NCI-H1092 treated with DMSO at 0.1 percent for 48 hours (cell line): ENCODE measurements at places on chromosomes 11 and 22.

GRCh38 chr11:83655976-83656375 is 369.8 kb upstream of the CCDC90B start:
- DNase-seq, result no peak

DNA sequence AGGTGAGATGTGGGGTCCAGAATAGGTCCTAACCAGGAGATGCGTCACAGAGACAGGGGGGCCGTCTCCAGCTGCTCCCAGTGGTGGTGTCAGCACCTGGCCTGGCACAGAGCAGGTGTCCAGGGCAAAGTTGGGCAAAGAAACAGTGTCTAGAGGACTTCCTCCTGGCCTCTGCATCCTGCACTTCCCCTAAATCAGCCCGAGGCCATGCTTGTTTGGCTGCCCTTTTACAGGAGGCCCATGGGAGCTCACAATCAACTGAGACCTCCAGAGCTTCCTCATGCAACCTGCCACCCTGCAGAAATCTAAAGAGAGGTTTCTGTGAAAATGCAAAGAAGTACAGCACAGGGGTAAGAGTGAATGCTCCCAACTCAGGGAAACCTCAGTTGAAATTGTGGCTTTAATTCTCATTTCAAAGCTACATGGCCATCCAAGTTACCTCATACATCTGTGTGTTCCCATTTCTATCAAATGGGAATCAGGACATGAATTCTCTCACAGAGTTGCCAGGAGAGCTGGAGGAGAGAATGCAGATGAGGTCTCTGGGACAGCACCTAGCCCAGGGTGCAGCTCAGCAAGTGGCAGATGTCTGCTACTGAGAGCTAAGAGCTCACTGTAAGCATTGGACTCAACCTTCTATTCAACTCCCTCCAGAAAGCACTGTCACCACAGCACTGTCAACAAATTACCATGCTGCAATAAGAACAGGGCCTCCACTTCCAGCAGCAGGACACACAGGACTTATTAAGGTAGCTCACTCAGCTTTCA is 32.6 kb downstream of the TCIRG1 start:
- DNase-seq, result no peak

GRCh38 chr11:76588455-76589325 is 81.9 kb downstream of the LRRC32 start:
- no peak for DNase-seq

GRCh38 chr11:19912115-19912957 is 199.7 kb downstream of the NAV2 start:
- DNase-seq, result no peak

DNA sequence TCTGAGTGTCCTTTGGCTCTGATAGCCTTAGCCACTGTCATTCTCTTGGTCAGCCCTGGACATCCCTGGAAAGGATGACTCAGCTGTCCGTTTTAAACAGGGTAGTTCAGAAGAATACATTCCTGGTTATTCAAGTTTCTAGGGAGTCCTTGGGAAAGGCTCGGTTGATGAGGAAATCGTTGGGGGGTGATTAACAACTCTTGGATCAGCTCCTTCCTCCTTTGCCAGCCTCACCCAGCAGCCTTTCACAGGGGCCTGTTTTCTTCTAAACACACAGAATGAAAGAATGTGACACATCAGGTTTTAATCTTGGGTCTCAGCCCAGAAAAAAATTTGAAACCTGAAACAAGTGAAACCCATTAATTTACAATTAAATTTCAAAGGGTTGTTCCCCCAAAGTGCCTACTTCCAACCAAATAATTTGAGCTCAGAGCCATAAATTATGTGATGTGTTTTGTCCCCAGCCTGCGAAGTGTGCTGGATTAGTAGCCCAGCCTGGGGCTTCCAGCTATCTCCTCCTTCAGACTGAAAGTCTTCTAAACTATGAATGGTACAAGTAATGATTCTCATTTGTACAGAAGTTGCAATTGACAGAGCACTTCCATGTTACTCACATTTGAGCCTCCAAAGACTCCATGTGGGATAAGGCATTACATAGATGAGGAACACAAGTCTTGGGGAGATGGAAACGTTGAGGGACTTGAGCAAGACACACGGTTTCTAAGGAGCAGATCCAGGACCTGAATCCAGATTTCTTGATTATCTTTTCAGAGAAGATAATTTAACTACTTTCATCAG is 19.3 kb upstream of the MRGPRX2 start:
- no peak for DNase-seq

DNA sequence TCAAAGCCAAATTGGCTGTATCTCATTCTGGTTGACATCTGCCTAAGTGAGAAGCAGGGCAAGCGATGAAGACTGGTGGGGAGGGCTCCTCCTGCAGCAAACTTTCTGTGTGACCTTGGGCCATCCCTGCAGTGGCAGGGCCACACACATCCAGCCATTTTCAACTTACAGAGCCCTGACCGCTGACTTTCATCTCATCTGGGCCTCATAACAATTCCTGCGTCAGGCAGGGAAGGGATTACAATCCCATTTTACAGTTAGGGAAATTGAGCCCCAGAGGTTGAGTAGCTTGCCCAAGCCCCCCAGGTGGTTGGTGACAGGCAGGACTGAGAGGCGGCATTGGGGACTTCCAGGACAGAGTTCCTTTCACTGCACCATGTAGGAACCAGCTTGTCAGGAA is 21.9 kb downstream of the TPBGL start:
- DNase-seq, result no peak

DNA sequence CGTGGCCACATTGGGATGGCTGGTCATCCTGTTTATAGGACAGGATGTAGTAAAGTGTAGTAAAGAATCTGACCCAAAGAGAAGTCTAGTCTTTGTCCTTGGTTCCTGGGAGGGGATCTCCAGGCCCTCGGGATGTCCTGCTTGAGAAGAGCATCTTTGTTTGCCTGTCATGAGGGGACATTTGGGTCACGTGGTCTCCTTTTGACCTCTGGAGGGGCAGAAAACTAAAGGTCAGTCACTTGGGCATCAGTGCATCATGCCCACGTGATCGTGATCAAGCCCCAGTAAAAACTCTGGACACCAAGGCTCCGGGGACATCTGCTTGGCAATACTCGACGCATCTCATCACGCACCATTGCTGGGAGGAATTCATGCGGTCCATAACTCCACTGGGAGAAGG is 9.1 kb downstream of the SMIM38 start:
- DNase-seq, result no peak

DNA sequence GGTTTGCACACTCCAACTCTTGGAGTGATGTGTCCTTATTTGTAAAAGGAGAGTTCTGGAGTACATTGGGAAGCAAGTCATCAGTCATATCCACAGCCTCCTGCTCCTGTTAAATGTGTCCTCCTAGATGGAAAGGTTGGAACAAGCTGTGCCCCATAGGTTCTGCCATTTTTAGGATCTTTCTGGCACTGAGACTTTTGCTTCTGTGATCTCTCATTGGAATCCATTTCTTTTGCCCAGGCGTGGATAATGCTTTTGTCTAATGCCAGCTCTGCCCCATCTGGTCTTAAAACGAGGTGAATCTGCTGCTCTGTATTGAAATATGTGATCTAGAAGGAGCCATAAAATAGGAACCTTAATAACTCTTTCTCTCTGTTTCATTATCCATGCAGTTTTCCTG is 66.4 kb downstream of the ZBTB16 start:
- no peak for DNase-seq

DNA sequence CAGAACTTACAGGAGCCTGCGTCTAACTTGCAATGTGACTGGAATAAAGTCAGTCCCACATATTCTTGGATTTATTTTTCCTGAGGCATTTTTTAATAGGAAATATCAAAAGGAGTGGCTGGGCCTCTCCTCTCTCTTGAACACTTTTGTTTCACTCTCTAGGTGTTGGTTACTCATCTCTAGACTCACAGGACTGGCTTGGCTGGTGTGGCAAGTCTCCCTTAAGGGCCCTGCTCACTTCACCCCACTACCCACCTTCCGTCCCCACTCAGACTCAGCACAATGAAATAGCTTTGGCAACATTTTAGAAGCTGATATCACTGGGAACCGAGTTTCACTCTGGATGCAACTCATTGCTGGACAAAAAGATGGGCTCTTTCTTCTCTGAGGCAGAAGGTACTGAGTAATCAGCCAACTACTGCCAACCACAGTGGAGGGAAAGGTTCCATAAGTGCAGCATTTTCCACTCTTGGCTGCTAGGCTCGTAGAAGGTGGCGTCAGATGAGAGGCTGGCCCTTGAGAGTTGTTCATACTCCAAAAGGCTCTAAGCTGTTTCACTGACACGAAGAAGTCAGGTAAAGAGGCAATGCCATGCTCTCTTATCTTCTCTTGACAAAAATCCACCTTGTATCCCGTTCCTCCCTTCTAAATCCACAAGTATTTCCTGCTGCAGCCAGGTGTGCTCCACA is 390.6 kb downstream of the SOX6 start:
- no peak for DNase-seq

DNA sequence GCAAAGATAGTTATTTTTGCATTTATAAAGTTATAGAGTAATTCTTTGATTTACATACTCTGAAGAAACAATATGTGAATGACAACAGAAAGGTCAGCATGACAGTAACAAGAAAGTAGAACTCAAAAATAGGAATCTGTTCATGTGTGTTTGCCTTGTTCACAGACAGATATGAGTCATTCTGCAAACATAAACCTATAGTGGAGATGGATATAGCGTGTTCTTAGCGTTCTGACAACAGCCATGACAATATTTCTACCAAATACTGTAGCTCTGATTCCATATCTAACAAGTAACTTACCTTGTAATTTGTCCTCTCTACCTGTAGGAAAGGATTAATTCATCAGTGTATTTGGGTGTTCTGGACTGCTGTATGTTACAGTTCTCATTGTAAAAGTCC is 208.5 kb upstream of the MTMR2 start:
- DNase-seq, result no peak

GRCh38 chr22:27980424-27981148 is 61.5 kb upstream of the PITPNB start:
- no peak for DNase-seq

DNA sequence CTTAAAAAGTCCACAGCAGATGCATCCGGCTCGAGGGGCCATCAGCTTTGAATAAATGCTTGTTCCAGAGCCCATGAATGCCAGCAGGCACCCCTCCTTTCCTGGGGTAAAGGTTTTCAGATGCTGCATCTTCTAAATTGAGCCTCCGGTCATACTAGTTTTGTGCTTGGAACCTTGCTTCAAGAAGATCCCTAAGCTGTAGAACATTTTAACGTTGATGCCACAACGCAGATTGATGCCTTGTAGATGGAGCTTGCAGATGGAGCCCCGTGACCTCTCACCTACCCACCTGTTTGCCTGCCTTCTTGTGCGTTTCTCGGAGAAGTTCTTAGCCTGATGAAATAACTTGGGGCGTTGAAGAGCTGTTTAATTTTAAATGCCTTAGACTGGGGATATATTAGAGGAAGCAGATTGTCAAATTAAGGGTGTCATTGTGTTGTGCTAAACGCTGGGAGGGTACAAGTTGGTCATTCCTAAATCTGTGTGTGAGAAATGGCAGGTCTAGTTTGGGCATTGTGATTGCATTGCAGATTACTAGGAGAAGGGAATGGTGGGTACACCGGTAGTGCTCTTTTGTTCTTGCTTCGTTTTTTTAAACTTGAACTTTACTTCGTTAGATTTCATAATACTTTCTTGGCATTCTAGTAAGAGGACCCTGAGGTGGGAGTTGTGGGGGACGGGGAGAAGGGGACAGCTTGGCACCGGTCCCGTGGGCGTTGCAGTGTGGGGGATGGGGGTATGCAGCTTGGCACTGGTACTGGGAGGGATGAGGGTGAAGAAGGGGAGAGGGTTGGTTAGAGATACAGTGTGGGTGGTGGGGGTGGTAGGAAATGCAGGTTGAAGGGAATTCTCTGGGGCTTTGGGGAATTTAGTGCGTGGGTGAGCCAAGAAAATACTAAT is 1.9 kb downstream of the NEAT1 start:
- DNase-seq, result no peak

DNA sequence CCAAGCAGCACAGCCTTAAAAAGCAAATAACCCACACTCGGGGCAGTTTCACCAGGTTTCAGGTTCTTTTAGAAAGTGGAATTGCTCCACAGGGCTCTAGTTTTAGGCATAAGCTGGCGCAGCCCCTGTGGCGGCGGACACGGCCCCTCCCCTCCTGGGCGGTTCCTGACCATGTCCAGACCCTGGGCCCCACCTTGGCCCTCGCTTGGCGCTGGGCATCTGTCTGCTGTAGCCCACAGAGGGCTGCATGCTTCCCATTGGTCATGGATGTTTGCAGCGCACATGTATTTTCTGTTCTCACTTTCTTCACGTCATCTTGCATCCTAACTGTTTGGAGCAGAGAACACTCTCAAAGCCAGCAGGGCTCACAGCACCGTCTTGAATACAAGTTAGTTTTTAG is 244.3 kb downstream of the BRD1 start:
- no peak for DNase-seq

DNA sequence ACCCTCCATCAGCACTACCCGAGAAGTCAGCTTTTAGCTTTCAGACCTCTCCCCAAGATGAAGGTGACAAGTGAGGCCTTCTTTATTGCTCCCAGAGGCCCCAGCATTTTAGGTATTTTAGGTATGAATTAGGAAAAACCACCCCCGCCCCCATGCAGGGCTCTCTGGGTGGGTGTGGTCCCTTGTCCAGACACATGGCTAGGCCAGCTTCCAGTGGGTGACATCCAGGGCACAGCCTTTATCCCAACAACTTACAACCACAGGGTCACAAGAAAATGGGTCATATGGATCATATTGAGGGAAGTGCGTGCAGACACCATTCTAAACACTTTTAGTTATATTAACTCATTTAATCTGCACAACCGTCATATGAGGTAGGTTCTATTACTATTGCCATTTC is 42.1 kb downstream of the RIBC2 start:
- no peak for DNase-seq

DNA sequence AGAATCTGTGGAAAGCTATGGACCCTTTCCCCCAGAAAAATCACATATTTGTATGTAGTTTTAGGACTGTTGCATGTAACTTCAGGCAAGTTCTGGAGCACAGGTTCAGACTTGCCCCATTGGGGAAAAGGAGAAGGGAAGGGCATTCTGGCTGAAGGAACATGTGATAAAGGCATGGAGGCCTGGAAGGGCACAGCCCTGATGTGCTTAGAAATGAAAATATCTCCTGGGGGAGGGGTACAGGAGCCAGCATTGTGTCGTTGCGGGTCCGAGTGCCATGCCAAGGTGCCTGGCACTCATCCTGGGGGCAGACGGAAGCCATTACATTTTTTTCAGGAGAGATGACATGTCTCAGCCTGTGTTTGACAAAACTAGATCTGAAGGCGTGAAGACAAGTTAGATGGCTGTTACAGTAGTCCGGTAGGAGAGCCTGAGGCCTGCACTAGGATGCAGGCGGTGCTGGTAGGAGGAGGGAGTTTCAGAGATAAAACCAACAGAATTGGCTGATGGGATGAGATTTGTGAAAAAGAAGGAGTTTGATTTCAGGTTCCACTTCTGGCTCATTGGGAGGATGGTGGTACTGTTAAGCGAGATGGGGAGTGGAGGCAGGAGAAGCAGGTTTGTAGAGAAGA is 96.9 kb downstream of the TEAD1 start:
- no peak for DNase-seq

DNA sequence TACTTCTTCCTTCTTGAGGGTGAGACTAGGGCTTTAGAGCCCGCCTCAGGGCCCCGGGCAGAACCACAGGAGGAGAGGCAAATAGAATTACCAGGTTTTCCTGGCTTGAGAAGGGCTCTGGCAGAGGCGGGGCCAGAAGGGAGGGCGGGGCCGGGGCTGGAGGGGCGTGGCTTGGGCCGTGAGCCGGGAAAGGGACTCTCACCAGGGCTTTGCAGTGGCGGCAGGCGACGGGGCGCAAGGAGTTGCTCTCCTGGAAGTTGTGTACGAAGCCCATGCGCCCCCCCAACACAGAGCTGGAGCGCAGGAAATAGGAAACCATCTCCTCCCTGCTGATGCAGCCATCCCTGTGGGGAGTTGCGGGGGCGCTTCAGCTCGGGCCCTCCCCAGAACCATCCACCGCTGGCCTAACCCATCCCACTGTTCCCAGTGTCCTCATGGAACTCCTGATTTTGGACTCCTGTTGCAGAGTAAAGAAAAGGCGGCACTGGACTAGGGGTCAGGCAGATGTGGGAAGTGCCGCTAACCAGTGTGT is 6.9 kb upstream of the NRXN2 start:
- DNase-seq, result no peak
